Ascending aorta (tissue), 2 donors: ENCODE measurements at places on chromosomes 6 and 20.

DNA sequence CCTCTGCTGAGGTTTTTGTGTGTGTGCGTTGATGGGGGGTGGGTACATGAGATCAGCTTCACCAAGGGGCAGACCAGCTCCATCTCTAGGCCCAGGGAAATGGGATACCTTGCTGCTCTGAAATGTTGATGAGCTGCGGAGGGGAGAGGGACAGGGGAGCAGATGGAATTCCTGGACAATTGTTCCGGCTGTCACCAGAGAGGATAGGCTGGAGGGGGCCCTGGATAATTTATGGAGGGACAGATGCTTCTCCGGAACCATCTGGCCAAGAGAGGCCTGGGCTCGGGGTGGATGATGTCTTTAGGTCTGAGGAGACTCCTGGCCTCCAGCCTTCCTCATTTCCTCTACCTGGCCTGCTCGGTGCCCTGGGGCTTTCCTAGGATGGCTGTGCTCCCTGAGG, 1.9 kb upstream of the TJAP1 start:
- no peak for DNase-seq

GRCh38 chr6:34587325-34587724, 31.2 kb upstream of the SPDEF start:
- DNase-seq: no peak

DNA sequence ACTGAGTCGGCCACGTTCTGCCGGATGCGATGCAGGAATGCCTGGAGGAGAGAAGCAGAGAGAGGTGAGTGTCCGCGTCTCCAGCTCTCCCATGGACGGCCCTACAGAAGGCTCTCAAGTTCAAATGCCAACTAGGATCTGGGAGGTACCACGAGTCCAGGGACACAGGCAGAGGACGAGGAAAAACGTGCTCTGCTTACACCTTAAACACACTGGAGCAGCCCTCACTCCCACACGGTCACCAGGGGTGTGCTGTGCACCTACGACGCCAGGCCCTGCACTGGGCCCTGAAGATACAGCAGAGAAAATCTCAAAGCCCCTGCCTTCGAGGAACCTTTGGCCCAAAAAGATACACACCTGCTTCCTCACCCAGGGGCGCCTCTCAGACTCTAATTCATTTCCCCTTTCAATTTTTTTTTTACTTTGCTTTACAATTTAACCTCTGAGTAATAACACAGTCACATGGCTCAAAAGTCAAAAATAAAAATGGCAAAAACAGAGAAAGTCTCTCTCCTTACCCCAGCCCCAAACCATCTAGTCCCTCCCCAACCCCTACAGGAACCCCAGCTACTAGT, 79.9 kb downstream of the PREX1 start:
- no peak for DNase-seq

GRCh38 chr6:130371921-130372420, 6.2 kb downstream of the TMEM200A start:
- no peak for DNase-seq

- DNase-seq: no peak
Observed at GRCh38 chr20:57540890-57541580, 16.1 kb upstream of the CTCFL start.

GRCh38 chr6:168088161-168089053, 9.4 kb upstream of the FRMD1 start:
- DNase-seq: no peak

GRCh38 chr6:51817832-51818231, 269.6 kb downstream of the PKHD1 start:
- no peak for DNase-seq

- no peak for DNase-seq
Observed at GRCh38 chr6:116557893-116558292, 4.3 kb downstream of the CALHM4 start.

DNA sequence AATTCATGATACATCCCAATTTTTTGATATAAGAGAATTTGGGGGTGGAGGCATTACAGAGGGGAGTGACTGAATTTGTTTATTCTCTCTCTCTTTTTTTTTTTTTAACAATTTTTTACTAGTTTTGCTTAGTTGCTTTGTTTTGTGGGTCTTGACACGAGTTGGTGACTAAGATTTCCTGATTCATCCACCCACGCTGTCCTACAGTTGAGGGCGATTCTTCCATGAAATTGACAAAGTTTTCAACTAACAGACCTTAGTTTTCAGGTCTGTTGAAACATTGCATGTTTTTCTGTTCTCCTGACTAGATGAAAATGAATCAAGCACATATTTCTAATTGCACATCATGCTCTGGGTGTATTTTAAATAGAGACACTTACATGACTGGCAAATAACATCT, 613.8 kb downstream of the TFAP2B start:
- no peak for DNase-seq

GRCh38 chr20:33933469-33933909, 60.2 kb upstream of the RALY start:
- peak; percentile 26 for DNase-seq

DNA sequence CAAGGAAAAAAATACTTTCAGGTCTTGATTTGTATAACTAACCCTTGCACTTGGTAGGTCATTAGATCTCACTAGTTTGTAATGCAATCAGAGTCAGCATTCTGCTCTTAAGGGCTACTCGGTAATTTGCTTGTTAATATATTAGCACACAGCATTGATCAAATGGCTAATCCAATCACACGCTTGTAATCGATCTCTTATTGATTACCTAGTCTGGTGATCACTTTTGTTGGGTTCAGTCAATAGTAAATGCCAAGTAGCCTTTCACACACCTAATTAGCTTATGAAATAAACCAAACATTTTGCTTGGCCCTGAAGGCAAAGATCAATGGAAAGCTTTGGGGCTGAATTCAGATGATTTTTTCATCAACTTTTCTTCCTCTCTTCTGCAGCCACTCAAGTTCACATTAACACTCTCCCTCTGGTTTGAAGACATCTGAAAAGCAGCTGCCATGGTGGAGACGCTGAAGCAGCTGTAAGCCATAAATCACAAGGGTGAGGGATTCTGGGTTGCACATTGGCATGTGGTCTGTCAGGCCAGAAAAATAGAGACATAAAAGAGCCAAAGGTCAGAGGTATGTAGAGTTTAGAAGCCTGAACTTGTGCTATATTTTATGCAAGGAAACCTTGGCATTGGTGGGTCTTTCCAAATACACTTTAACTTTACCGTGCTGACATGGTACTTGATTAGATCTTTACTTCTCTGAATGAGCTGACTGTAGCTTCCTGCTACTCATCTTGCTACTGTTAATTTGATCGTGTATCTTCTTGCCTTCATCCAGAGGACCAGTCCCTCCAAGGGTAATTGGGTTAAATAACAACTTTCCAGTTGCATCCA, 234.4 kb downstream of the SIM1 start:
- DNase-seq: no peak

DNA sequence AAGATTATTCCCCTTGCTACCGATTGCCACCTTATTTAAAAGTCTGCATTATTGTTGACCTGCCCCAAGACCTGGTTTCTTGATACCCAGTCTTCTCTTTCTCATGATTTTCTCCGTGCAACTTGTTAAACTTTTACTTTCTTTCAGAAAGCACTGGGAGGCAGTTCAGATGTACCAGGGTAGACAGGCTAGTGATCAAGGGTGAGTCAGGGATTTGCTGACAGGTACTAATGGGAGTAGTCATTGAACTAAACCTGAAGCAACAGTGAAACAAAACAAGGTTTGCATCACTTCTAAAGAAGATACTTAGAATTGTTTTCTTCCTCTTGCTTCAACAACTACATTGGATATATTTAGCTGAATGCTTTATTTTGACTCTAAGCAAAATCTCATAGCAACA, 124.4 kb downstream of the KCNQ5 start:
- DNase-seq: no peak

DNA sequence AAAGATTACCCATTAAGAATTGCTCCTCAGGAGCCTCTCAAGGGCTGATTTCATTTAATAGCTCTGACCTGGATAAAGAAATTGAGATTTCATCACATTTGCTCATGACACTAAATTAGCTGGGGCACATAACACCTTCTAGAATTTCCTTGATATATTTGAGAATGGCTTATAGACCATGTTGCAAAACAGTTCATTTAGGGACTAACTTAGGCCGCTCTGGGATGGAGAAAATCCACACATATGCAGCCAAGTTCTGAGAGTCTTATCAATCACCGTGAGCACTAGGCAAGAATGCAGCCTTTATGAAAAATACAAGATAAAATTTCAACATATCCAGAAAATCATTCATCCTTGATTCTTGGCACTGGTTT, 91.0 kb upstream of the MCHR2 start:
- no peak for DNase-seq

DNA sequence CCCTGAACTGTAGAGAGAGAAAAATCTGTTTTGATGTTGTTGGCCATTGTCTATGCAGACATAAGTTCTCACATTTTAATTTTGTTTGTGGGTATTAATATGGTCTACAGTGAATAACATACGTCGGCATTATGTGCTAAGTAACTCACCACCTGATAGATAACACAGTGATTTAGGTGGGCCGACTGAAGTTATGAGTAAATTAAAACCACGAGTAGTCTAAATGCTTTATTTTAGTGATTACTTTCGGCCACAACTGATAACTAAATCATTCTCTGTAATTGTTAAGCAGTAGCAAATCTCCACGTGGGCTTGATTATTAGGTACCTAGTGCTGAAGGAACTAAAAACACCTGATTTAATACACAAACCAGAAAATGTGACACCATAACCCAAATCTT, 1.1 kb downstream of the DOP1A start:
- DNase-seq: no peak

- DNase-seq: no peak
Observed at GRCh38 chr6:44892579-44892978, 435.6 kb upstream of the RUNX2 start.

- no peak for DNase-seq
Observed at GRCh38 chr6:30568245-30568644, 3.0 kb upstream of the ABCF1 start.

GRCh38 chr6:106098383-106099234, 12.5 kb downstream of the PRDM1 start:
- no peak for DNase-seq

GRCh38 chr6:109265530-109265929, 116.7 kb downstream of the CD164 start:
- no peak for DNase-seq

DNA sequence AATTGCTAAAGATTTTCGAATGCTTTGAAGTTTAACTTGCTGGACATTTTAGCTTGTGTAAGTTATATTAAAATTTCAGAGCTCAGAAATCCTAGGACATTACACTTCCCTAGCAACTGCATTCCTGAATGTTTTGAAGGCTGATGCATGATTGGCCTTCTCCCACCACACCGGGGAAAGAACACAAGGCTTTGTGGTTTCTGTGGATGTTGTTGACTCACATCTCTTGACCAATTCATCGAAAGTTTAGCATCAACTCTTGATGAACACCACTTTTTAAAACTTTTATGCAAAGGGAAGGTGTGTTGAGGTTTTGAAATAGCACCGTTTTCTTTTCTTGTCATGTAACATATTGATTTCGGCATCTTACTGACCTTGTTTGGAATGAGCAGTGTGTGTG, 81.1 kb downstream of the RIMS1 start:
- DNase-seq: no peak

GRCh38 chr6:125191916-125192609, 38.5 kb downstream of the TPD52L1 start:
- peak; percentile 77 for DNase-seq

GRCh38 chr20:23626040-23626620, 11.6 kb downstream of the CST3 start:
- DNase-seq: no peak

GRCh38 chr6:157962601-157963302, 18.9 kb upstream of the SYNJ2 start:
- DNase-seq: peak; percentile 37

- DNase-seq: no peak
Observed at GRCh38 chr6:27889628-27890444, 22.4 kb downstream of the OR2B2 start.

DNA sequence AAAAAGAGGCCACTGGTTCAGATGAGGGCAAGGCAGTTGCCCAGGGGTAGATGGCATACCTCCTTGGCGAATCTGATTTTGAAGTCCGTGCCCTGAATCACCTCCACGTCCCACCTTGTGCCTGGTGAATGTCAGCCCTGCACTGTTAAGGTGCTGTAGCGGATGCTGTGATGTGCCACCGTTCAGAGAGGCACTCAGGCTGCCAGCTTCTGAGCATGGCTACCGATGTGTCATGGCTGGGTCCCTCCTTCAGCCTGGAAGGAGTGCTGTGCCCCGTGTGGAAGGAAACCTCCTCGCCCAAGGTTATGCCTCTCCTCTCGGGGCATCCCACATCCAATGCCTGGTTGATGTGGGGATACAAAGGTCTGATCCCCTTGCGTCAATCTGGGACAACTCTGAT, 43.6 kb downstream of the UST start:
- DNase-seq: no peak

DNA sequence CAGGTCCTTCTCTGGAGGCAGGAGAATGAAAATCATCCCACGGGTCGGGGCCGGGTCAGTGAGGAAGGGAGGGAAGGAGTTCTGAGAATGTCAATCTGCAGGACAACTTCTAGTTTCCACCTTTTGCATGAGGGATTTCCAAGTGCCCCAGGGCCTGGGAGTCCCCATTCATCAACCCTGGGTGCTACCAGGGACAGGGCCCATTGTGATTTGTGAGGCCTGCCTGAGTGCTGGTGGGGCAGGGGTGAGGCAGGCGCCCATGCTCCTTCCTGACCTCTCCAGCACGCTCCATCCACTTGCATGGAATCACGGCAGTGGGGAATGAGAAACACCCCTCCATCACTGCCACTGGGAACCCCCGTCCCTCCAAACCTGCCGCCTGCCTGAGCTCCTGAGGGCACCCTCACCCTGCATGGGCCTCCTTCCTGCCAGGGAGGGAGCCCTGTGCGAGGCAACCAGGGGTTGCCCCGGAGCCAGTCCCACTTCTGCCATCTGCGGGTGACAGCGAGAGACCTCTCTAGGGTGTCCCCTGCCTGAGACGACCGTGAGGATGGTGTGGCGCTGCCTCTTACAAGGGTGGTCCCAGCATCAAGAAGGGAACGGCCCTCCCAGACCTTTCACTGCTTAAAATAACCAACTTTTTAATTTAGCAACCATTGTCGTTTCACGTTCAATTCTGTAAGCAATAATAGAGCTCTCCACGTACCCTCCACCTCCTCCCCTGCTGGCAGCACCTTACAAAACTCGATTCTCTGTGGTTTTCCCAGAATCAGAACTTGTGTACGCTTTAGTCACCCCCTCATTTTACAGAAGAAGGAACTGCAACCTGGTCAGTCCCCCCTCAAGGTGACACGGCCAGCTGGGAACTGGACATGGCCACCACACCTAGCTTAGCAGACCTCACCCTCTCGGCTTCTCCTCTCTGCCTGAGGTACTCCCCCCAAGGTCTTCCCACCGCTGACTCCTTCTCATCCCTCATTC, 28.6 kb downstream of the PMEPA1 start:
- no peak for DNase-seq
